ENCODE measurements at places on chromosomes 2 and 18.

DNA sequence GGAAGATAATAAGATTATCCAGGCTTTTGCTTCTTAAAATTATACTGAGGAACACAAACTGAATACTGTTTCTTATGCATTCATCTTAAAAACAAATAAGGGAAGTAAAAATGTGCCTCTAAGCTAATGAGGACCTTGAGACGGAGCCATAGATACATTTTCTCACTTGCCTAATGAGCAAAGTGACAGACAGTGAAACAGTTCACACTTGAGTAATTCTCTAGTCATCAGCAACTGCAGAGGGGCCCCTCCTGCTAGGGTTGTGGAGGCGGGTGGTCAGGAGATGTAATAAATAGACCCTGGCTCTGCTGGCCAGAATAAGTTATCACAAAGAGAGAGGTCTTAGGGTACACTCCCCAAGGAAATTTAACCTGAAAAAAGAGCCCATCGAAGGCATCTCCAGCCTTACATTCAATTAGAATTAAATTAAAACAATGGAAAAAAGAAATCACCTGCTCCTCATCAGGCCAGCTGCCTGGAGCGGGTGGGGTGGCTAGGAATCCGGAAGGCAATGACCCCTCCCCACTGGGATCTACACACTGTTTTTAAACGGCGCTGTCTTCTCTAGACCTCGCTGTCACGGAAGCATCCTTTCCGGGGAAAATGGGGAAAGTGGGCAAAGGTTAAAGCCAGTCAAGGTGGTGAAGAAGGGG lies 32.6 kb upstream of the INSIG2 start:
- DNase-seq = no peak

DNA sequence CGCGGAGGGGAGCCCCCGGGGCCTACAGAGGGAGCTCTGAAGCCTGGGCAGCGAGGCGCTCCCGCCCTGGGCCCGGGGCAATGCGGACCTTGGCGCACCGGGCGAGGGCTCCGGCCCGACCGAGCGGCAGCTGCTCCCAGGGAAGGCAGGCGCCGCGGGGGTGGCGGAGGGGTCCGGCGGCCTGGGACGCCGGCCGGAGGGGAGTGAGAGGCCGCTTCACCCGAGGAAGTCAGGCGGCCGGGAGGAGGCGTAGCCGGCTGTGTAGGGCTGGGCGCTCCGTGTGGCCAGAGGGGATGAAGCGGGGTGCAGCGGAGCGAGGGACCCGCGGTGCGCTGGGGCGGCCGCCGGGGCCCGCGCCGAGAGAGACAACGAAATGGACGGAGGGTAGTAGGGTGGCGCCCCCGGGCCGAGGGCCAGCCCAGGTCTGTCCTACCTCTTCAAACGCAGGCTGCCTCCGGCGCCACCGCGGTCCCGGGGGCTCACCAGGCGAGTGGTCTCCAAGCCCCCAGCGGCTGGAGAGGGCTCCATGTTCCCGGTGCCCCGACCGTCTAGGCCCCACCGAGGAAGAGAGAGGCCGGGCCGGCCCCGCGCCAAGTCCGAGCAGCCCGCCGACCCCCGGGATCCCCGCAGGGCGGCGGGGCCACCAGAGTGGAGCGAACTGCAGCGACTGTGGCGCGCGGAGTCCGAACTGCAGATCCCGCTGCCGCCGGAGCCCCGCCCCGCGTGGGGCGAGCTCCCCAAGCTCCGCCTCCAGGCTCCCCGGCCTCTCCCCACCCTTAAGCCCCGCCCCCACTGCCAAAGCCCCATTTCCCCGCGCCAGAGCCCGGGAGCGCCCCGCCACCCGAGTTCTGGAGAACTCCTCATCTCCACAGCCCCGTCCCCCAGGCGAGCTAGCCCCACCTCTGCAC lies at the start of gene SLC30A3:
Gene SLC30A3, minus strand, starts transcription at position 669 of the 908 bp plus-strand sequence. Its CDS starts 141 bp downstream, at position 528.
- no peak for DNase-seq

GRCh38 chr2:7476371-7476770 lies 559.2 kb downstream of the RNF144A start:
- DNase-seq = no peak

GRCh38 chr2:5132281-5132680 lies 559.9 kb upstream of the SOX11 start:
- DNase-seq = no peak

DNA sequence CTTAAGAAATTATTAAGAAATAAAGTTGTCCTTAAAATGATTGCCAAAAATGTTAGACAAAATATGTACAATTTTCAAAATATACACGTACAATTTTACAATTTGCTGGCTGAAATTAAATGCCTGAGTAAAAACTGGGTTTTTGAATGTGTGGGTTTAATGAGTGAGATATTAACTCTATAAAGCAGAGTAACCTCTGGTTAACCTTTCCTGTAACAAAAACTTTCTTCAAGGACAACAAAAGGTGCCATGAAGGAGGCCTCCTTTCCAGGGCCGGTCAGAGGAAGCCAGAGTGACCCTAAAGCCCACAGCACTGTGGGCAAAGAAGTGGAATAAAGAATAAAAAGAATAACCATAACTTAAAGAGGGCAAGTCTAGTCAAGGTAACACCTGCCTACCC lies 16.5 kb upstream of the MAL start:
- no peak for DNase-seq

GRCh38 chr2:149246186-149246585 lies 84.2 kb upstream of the LYPD6 start:
- peak; percentile 56 for DNase-seq

DNA sequence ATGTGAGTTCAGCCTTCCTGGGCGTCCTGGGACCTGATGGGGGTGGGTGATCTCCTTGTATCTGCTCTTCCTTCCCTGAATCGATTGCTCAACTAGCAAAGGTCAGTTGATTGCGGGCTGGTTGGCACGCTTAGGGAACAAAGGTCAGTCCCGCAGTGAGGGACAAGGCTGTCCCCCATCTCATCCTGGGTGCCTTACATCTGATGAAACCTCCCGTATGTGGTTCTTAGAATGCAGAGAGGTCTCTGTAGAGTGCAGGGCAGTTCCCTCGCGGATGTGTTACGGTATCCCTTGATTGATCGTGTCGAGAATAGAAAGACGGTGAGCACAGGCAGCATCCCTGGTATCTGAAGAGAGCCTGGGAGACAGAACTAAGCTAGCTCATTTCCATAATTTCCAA lies 56.4 kb upstream of the RBM44 start:
- no peak for DNase-seq

DNA sequence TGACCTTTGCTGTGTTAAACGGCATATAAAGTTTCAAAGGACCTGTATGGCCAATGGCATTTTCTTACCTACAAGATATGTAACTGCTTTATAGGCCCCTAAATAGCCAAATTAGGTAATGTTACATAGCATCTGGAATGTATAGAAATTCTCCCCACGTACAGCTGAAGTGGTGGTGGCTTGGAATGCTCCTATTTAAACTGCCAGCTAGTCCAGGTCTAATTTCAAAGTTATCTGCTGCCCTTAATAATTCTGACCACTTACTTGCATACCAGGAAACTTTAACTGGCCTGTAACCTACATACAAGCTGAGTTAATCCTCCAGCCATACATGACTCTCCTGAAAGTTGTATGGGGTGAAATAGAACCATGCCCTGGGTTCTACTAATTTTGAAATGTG lies 1.3 kb downstream of the KIAA2012 start:
- DNase-seq = no peak

DNA sequence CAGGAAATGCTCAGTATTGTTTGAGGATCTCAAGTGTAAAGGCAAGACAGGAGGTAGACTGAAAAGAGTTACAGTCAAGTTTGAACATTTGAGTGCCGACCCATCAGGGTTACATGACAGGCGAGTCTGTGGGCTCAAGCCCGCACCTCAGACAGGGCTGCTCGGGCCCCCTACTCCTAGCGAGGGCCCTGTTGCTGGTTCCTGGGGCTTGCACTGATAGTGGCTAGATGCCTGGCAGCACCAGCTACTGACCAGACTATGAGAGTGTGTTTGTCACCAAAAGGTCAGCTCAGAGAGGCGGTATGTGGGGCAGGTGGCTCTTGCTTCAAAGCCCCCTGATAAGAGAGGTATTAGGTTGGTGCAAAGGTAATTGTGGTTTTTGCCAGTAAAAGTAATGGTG lies 35.6 kb upstream of the CYP27C1 start:
- no peak for DNase-seq

- no peak for DNase-seq
Observed at GRCh38 chr2:112027767-112028166, 27.3 kb upstream of the TMEM87B start.

GRCh38 chr2:208112969-208113368 lies 11.4 kb downstream of the CRYGD start:
- no peak for DNase-seq

GRCh38 chr2:66561645-66562303 lies 126.8 kb downstream of the MEIS1 start:
- DNase-seq = no peak

GRCh38 chr2:6314218-6314960 lies 551.3 kb downstream of the CMPK2 start:
- no peak for DNase-seq

DNA sequence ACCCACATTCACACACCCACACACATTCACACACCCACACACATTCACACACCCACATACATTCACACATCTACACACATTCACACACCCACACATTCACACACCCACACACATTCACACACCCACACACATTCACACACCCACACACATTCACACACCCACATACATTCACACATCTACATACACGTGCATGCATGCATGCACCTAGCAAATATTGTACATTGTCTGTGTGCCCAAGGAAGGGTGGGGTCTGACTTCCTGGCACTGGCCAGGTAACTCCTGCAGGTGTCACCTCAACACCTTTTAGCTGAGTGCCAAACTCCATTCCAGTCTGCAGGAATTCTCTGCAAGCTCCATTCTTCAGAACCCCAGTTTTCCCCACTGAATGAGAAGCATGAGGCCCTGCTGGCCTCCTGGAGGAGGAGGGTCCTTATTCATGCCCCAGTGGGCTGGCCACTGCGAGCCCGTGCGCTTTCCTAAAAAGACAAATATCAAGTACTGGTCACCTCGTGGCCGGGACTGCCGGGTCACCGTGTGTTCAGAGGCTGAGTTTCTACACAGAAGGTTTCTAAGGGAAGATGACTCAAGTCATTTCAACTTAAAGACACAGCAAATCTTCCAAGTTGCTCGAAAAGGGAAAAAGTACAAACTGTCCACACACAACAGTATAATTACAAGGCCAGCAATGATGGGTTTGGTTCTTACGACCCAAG lies 131.5 kb downstream of the HDAC4 start:
- no peak for DNase-seq

DNA sequence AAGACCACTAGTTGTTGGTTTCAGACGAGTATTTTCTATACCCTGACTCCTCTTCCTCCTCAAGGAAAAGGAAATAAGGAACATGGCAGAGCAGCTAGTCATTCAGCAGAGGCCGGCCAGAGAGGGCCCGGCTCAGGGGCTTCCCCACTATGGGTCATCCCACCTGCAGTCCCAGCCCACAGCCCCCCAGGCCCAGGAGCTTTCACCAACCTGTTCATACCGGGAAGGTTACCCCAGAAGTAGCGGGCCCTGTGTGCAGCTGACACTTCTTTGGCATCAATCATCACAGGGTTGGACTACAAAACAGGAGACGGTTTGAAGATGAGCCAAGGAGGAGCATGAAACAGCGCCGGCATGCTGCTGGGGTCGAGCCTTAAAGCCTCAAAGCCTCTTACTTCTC lies 70.5 kb upstream of the POMC start:
- no peak for DNase-seq

GRCh38 chr2:197157879-197158537 lies 152.6 kb downstream of the ANKRD44 start:
- no peak for DNase-seq

DNA sequence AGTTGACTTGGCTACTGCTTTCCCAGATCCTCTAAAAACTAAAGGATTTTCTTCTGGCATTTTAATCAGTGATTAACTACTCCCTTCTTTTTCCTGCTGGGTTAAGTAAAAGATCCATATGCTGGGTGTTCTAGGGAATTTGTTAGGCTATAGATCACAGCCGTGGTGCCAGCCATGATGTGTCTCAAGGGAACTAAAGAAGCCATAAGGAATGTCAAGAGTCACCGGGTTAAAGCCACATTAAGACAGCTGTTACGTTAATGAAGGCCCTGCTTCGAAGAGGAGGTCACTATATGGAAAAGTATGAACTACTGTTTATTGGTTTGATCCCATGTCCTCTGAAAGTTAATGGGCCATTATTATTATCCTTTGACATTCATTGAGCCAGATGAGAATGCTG lies 70.7 kb downstream of the PAX3 start:
- DNase-seq = no peak

- DNase-seq = no peak
Observed at GRCh38 chr2:234991793-234992192, 40.0 kb downstream of the SH3BP4 start.

- no peak for DNase-seq
Observed at GRCh38 chr18:48862132-48862531, 88.6 kb downstream of the SMAD7 start.

DNA sequence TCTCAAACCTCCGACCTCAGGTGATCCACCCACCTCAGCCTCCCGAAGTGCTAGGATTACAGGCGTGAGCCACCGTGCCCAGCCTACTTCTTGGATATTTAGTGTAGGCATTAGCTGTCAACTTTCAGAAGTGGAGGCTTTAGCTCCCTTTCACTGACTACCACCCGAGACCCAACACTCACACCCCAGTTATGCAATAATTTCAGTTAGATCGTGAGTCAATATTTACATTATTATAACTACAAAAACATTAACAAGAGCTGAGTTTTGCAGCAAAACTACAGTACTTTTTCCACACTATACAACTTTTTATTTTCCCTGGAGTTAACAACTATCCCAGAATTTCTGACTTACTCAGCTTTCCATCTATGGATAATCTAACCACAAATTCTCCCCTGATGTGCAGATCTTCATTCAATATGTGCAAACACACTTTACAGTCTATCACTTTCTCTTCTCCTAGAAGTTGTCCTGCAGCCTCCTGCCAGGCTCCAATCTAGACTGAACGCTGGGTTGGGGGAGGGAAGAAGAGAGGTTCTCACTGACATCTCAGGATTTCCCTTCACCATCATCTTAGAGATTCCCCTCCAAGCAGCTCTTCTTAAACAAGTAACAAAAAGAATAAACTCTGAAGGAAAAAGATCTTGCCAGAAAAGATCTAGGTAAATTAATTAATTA lies 10.1 kb downstream of the TBC1D8 start:
- DNase-seq = no peak

GRCh38 chr2:148970385-148970784 lies 68.1 kb upstream of the LYPD6B start:
- DNase-seq = no peak

- no peak for DNase-seq
Observed at GRCh38 chr2:204109681-204110080, 173.1 kb downstream of the ICOS start.

- no peak for DNase-seq
Observed at GRCh38 chr2:224775647-224776046, 59.5 kb upstream of the CCDC195 start.

GRCh38 chr2:238765590-238765989 lies 82.3 kb upstream of the TWIST2 start:
- DNase-seq = no peak

GRCh38 chr18:58452454-58453166 lies 176.3 kb downstream of the ALPK2 start:
- DNase-seq = no peak
